ENCODE measurements at places on chromosomes 3 and 15. TPM values are rescaled to one million over a fixed set of nuclear protein-coding genes. Genes with fewer than 3 reads are reported as not detected.

Gene RFX7
- total RNA-seq, result 9.8 TPM

Gene PROS1
- total RNA-seq, result 7.6 TPM

Gene CHRM5
- 0.01 TPM for total RNA-seq

Gene LPP
- 6.3 TPM for total RNA-seq

Gene ASB14
- total RNA-seq, result not detected

Gene SMCO1
- not detected for total RNA-seq

Gene IQGAP1
- 136 TPM for total RNA-seq

Gene MYO5C
- total RNA-seq, result 5.2 TPM

Gene CLDN16
- 0.06 TPM for total RNA-seq

Gene CHL1
- total RNA-seq, result not detected

Gene LRTM1
- not detected for total RNA-seq

Gene GOLGA6A
- 0.09 TPM for total RNA-seq

Gene LINGO1
- total RNA-seq, result 12.4 TPM

Gene ZNF860
- 1.4 TPM for total RNA-seq

Gene TGM5
- total RNA-seq, result not detected

Gene P2RY12
- not detected for total RNA-seq

Gene SLTM
- total RNA-seq, result 97.7 TPM

Gene TMEM207
- total RNA-seq, result not detected

Gene STRA6
- 63.6 TPM for total RNA-seq

Gene CD47
- total RNA-seq, result 41.7 TPM

Gene CHRD
- total RNA-seq, result 0.12 TPM

Gene CNTN6
- not detected for total RNA-seq

Gene KBTBD12
- not detected for total RNA-seq

Gene PLAAT1
- total RNA-seq, result not detected

Gene KLF15
- 0.12 TPM for total RNA-seq

Gene RETNLB
- total RNA-seq, result not detected

Gene LRRIQ4
- not detected for total RNA-seq

Gene GOLGA8K
- total RNA-seq, result 0.73 TPM

All from A549 treated with CpdA at 1 μM for 4 hours (cell line).